ENCODE measurements at places on chromosomes 2 and 18. TPM values are rescaled to one million over a fixed set of nuclear protein-coding genes. Genes with fewer than 3 reads are reported as not detected.

The HOXD12 gene
- total RNA-seq: not detected

DNA sequence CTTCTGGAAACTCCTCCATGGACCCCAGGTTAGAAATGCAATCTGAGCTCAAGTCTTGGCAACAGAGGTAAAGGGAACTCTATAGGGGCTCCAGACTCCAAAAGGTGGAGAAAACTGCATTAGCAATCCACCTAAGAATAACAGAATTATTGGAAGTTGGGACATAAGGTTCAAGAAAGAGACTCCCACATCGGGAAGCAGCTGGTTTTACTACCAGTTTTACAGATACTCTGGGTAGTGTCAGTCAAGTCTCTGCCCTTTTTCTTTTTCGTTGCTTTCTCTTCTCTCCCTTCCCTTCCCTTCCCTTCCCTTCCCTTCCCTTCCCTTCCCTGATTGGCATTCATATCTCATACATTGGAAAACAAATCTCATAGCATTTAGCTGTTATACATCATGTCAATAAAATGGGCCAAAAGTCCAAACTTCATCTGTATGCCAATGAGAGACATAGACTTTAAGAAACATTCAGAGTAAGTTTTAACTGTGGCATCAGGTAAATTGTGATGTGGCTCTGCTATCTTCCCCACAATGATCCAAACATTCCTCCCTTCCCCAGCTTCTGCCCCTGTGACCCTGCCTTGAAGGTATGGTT is 166.7 kb downstream of the KCNE4 start:
- DNase-seq: no peak

DNA sequence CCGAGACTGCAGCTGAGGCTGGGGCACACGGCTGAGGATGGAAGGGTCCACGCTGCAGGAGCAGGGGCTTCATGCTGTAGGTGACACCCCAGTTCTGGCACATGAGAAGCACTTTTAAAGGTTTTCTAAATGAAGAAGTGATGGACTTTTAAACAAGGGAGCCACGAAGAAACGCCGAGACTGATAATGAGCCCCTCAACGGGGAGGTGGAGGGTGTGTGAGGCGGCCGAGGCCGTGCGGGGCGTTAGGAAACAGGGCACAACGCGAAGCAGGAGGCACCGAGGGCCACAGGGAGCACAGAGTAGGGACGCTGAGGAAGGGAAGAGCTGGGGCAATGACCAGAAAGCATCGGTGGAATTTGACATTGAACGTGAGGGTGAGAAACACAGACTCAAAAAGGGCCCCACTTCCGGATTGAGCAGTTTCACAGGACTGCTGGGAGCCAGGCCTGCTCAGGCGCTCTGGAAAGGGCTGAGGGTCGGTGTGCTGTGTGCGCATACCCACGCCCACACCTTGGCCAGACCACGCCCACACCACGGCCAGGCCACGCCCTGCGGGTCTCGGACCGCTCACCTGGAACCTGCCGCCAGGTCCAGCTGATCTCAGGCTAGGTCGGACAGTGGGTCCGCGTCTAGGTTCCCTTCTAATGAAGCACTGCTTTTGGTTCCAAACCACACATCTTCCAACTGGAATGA is 115.7 kb downstream of the GYPC start:
- DNase-seq: no peak

- no peak for DNase-seq
Measured at GRCh38 chr2:152099367-152100050, 665 bp upstream of the CACNB4 start.

GRCh38 chr2:237874585-237875161 is 15.2 kb downstream of the RAMP1 start:
- no peak for DNase-seq

DNA sequence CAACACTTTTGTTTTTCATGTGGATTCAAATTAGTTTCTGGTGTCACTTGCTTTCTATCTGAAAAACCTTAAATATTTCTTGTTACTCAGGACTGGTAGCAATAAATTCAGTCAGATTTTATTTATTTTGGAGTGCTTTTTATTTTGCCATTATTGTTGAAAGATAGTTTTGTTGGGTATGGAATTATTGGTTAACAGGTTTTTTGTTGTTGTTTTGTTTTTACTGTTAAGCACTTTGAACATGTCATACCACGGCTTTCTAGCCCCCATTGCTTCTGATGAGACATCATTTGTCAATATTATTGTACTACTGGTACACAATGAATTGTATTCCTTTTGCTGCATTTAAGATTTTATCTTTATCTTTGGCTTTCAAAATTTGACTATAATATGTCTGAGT is 12.9 kb upstream of the SFT2D3 start:
- DNase-seq: no peak
